Myocyte (in vitro differentiated cells): ENCODE measurements at places on chromosomes 3 and 15. TPM values are rescaled to one million over a fixed set of nuclear protein-coding genes. Genes with fewer than 3 reads are reported as not detected.

DNA sequence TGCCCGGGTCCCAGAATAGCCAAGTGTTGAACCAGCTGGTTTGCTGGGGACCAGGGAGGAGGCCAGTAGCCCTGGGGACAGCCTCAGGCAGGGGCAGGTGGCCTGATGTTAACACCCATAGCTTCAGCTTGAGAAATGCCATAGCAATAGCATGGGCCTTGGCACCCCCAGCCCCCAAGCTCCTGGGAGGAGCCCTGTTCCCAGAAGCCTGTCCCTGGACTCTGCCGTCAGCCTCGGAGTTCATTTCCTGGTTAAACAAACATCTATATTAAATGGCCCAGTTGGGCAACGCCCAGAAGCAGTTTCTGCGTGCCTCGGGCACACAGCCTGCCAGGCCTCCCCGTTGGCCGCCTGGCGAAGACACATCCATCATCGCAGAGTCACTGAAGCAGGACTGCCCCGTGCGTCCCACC, 58.2 kb downstream of the FGD5 start:
- DNase-seq = no peak

GRCh38 chr3:43473244-43473643, 148.6 kb downstream of the ANO10 start:
- DNase-seq = no peak

The FEZF2 gene
- not detected in 2 replicates for total RNA-seq

GRCh38 chr3:58635371-58636285, 30.9 kb downstream of the FAM3D start:
- DNase-seq = no peak

The SPINK8 gene
- total RNA-seq = not detected in 2 replicates

The REC114 gene
- not detected in 2 replicates for total RNA-seq

- DNase-seq = no peak
Measured at GRCh38 chr15:80061582-80061981, 2.1 kb downstream of the ZFAND6 start.

DNA sequence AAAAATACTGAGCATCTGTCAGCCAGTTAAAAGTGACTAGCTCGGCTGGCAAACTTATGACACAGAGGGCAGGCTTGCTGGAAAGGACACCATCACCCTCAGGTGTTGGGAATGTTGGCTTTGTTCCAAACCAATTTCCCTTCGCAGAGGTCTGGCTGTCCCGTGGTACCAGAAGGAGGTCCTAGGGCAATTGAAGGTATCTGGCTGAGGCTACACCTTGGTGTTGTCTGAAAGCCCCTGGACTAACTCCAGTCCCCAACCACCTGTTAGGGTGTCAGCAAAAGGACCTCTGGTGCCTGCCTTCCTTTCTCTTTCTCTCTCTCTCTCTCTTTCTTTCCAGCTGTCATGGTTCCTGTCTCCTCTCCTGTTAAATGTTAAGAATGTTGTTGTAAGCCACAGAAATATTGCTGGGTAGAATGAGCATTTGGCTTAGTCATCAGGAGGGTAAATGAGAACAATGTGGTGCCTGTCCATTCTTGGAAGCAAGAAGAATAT, 12.5 kb downstream of the PRR20G start:
- peak; percentile 70 for DNase-seq

The CHST13 gene
- total RNA-seq = 0.21 TPM in 1 of 2 replicates, not detected in the other
